ENCODE measurements at places on chromosomes 2 and 18.

GRCh38 chr2:50135821-50136220 lies 896.1 kb downstream of the NRXN1 start:
- DNase-seq = no peak

GRCh38 chr2:45167920-45168629 lies 158.8 kb upstream of the SIX2 start:
- no peak for DNase-seq

DNA sequence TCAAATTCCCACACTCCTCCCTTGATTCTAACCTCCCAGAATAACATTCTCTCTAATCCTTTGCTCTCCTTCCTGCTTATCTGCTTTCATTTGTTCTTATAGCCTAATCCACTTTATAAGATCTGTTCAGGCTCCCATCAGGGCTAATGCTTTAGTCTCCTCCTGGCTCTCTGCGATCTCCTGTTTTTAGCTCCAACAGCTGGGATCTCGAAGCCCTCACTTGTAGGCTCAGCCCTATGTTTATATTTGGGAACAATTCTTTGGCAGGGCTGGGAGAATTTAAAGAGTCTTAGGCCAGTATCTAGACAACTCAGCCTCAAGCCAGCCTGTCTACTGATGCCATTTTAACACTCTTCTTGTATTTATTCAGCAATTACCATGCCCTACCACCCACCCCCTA lies 27.2 kb upstream of the RAPH1 start:
- DNase-seq = no peak

GRCh38 chr2:219401606-219402005 lies 13.9 kb upstream of the DNPEP start:
- DNase-seq = no peak

DNA sequence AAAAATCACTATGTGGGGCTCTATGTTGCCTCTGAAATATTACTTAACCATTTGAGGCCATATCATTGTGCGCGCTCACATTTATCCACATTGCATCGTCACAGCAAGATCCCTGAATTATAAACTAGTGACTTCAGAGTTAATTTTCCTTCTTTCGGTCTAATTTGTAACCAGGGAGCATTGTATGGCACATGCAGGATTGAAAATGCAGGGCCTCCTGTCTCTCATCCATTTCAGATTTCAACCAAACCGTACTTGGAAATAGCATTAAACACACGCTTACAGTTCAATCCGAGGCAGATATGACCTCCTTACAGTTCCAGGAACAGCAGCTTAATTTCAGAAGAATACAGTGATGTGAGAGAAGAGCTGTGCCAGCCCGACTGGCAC lies 532 bp downstream of the MYOM1 start:
- no peak for DNase-seq

DNA sequence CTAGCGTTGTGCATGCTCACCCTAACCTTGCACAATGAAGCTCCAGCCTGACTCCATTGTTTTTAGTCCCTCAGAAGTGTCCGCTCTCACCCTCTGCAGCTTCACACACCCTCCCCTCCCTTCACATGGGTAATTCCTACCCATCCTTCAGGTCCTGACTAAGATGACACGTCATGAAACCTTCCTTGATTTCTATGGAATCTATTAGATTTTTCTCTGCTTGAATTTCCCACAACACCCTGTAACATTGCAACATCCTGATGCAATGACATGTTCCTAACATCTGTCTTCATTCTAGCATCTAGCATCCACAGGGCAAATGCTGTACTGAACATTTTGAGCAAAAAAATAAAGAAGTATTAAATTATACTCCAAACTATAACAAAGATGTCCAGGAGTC lies 77.0 kb upstream of the PID1 start:
- no peak for DNase-seq

GRCh38 chr2:215262741-215263362 lies 49.0 kb upstream of the ATIC start:
- DNase-seq = no peak

DNA sequence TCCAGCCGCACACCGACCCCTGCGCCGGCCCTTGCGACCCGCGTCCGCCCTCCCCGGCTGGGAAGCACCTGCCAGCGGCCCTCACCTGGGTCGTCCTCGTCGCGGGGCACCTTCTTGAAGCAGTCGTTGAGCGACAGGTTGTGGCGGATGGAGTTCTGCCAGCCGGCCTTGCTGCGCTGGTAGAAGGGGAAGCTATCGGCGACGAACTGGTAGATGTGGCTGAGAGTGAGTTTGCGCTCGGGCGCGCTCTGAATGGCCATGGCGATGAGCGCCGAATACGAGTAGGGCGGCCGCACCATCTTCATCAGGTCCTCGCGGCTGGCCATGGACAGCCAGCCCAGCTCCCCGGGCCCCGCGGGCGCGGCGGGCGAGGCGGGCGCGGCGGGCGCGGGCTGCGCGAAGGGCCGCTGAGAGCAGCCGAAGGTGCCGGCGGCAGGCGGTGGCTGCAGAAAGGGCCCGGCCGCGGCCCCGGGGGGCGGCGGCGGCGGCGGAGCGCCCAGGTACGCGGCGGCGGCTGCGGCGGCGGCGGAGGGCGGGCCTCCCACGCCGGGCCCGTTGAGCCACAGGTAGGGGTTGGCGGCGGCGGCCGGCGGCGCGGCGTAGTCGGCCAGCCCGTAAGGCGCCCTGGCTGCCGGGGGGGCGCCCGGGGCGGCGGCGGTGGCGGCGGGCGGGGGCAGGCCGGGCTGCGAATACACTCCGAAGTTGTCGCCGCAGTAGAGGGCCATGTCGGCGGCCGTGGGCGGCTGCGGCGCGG lies 505 bp downstream of the FOXI3 start:
- no peak for DNase-seq

GRCh38 chr2:44004735-44005602 lies 9.2 kb upstream of the LRPPRC start:
- no peak for DNase-seq

GRCh38 chr2:110819711-110820110 lies 87.3 kb downstream of the ACOXL start:
- DNase-seq = no peak

GRCh38 chr2:230767862-230768388 lies 55.3 kb downstream of the CAB39 start:
- no peak for DNase-seq

- DNase-seq = no peak
These were observed 52.9 kb downstream of the ANTXR1 start for GRCh38 chr2:69065735-69066336.

- DNase-seq = peak; percentile 21
These were observed 137.7 kb downstream of the THNSL2 start for GRCh38 chr2:88307817-88308216.

DNA sequence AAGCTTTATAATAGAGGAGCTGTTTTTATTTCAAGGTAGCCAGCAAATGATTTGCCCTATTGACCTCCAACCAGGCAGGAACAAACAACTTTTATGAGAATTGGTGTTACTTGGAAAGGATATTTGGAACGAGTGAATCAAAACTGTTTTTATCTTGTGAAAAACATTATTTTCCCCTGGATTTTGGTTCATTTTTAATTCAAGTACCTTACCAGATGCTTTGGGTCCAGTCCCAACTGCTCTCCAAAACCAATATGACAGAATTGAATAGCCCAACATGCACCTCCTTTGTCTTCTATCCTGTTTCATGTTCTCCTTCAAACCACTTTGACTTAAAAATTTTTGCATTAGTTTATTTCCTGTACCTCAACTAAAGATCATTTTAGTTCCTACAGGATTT lies 178.6 kb upstream of the RBMS1 start:
- no peak for DNase-seq

GRCh38 chr2:134170294-134170693 lies 83.6 kb upstream of the MGAT5 start:
- DNase-seq = no peak

DNA sequence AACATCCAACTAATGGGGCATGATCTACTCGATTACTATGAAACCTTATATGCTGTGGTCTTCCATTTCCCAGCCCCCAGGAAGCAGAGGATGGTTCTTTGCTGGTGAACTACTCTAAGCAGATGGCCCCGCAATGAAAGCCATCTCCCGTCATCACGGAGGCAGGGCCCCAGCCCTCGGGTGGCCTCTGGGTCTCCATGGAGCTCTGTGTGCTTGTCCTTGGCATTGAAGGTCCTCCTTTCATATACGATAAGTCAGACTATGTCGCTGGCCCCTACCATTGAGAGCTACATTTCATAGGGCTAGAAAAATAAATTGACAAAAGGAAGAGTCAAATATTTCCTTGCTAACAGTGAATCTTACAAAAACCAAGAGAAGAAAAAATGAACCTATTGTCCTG lies 416.8 kb downstream of the CMPK2 start:
- DNase-seq = no peak

GRCh38 chr2:130389358-130389757 lies 33.5 kb downstream of the PTPN18 start:
- DNase-seq = no peak

- no peak for DNase-seq
These were observed 146.5 kb downstream of the CABLES1 start for GRCh38 chr18:23281626-23282436.

All from activated T-cell treated with anti-CD3 and anti-CD28 coated beads, Interleukin-2, amount 50 U/mL, for 48 hours (primary cell).